Endodermal cell (in vitro differentiated cells): ENCODE measurements at places on chromosomes 1 and 21.

DNA sequence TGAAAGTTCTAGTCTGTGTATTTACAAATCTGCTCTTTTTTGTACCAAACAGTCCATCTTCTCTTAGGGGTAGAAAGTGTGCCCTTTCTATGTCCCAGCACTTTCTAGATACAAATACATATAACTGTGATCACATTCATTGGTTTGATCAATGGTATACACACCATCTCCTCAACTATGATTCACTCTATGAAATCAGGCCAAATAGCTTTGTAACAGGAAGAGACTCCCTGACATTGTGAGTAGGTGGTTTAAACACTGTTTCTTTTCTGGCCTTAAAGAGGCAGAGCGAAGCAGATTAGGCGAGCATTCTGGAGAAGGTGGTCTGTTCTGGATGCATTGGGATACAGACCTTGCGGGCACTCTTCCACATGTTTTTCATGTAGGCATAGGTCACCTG, 39.3 kb upstream of the EXOSC10 start:
- no peak for DNase-seq

GRCh38 chr1:54375712-54376429, 30.3 kb downstream of the SSBP3 start:
- DNase-seq, result peak; percentile 68

DNA sequence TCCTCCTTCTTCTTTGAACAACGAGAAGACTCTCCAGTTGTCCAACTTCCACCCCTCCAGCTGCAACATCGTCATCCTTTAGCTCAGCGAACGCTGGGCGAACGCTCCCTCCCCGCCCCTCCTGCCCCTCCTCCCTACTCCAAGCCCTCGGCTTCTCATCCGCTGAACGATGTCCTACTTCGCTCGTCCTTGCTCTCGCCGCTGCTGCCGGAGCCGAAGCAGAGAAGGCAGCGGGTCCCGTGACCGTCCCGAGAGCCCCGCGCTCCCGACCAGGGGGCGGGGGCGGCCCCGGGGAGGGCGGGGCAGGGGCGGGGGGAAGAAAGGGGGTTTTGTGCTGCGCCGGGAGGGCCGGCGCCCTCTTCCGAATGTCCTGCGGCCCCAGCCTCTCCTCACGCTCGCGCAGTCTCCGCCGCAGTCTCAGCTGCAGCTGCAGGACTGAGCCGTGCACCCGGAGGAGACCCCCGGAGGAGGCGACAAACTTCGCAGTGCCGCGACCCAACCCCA, at the start of gene BCAN:
Gene BCAN, plus strand, starts transcription at position 357 of the 504 bp plus-strand sequence. CDS start 3,938 bp downstream, outside the sequence.
- DNase-seq, result peak; percentile 87

DNA sequence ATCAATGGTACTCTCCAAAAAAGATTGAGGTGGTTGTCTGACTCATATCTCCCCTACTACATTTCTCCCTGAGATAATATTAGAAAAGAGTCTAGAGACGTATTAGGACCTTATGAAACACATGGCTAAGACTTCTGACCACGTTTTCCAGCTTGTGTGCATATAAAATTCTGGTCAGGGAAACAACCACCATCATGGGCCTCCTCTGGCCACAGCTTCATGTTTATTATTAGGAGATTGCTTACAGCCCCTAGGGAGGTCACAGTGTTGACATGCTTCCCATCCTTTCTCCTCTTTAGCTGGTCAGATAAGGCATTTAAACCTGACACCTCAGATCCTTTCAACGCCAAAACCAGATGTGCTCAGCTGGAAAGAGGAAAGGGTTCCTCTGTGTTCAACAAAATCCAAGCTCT, 620.2 kb downstream of the PLPP3 start:
- no peak for DNase-seq

DNA sequence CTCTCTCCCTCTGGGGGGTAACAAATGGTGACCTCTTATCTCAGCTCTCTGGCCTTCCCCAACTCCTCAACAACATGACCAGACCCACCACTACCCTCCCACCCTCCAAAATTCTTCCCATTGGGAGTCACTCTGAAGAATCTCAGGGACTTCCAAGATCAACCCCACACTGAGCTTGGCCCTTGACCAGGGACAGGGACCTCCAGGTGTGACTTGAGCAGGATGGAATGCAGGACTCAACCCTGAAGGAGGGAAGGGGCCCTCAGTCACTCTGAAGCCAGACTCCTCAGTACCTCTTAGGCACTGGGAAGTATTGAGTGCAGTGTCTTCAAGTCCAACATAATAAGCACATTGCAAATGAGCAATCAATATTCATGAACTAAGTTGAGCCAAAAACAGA, 1.9 kb downstream of the CASQ1 start:
- DNase-seq, result no peak

GRCh38 chr1:228414511-228415211, 2.0 kb downstream of the TRIM17 start:
- DNase-seq, result no peak

GRCh38 chr1:1847890-1848289, 43.0 kb downstream of the GNB1 start:
- DNase-seq, result no peak

- DNase-seq, result no peak
Measured at GRCh38 chr1:167695756-167696561, 25.8 kb upstream of the MPZL1 start.

GRCh38 chr1:235818632-235819136, 48.0 kb downstream of the LYST start:
- no peak for DNase-seq

DNA sequence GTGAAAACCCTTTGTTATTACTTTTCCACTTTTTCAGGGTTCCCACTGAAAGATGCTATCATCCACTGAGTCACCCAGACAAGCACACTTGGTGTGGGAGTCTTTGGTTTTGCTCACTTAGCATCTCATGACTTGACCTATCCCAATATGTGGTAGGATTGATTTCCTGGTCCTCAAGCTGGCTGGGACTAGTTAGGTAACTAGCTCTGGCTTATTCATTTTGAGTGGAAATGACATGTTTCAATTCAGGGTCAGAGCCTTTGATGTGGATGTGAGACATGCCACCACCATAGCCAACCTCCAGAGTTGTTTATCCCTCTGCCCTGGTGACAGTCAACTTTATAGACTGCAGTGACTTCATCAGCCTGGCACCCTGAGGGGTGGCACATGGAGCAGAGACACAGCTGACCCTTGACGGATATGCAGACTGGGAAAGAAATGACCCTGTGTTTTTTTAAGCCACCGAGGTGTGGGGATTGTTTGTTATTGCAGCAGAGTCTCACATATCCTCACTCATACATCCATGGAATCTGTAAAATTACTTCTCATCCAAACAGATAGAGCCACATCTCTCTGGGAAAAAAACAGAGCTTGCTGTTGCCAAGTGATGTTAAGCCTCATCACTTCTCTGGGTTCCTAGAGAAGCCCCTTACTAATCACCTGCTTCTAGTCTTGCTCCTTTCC, 699.9 kb downstream of the MATN1 start:
- no peak for DNase-seq

GRCh38 chr1:214002472-214002871, 14.7 kb downstream of the PROX1 start:
- no peak for DNase-seq

GRCh38 chr1:116019653-116020253, 43.4 kb downstream of the SLC22A15 start:
- DNase-seq, result no peak

GRCh38 chr1:116218922-116219321, 107.7 kb downstream of the MAB21L3 start:
- DNase-seq, result no peak

DNA sequence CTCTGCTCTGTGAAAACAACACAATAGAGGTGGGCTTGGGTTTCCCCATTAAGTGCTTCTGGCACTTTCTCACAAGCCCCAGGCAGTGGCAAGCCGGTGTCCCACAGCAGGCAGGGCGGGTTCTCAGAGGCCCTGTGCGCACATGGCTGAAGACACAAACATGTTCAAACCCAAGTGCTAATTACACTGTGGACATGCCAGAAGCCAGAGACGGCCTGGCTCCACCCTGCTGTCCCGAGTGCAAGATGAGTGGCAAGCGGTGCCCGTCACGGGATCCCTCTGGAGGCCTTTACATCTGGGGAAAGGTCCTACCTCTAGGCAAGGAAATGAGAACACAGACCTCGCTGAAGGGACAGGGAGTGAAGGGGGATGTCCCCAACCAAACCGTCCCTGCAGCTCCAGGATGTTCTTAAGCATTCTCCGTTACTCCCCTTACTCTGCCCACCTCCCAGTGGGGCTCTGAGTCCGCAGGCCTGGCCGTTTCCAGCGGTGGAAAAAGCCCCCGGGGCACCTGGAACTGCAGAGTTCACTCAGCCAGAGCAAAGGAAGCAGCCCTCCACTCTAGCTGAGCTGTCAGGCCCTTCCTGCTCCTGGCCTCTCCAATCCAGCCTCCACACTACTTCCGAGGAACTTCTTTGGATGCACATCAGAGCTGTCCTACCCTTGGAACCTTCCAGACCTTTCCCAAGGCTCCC, 57.4 kb downstream of the SLC66A1 start:
- no peak for DNase-seq

GRCh38 chr1:76668046-76668445, 199.2 kb upstream of the ST6GALNAC5 start:
- DNase-seq, result no peak

DNA sequence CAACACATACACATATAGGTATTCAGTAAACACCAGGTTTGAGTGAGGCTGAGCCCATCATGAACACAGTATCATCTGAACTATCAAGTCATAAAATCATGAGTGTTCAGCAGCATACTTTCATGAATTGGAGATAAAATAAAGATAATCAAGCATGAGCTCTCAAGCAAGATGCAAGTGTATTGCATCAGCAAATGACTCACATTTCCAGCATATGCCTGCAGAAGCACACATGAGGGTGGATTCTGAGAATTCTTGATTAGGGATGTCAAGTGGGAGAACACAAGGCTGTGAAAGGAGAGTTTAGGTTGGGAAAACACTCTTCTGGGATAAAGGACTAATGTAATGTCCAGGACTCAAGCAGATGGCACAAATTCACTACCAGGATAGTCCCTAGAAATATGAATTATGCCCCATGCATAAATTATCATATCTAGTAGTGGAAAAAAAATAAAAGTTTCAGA, 299.2 kb downstream of the SRGAP2C start:
- DNase-seq, result no peak

GRCh38 chr1:172698224-172698623, 39.3 kb downstream of the FASLG start:
- no peak for DNase-seq

DNA sequence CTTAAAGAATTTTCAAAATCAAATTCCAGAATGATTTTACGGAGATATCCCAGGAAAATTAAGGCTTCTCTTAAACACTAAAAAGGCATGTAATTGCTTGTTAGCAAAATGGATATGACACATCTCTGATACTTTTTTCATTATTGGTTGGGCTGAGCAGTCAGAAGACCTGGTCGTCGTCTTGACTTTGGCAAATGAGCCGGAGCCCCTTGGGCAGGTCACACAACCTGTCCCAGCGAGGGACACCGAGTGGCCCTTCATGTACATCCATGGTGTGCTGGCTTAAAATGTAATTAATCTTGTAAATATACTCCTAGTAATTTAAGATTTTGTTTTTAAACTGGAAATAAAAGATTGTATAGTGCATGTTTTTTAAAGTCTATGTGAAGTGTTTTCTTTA, 33.9 kb downstream of the IFNGR2 start:
- no peak for DNase-seq

DNA sequence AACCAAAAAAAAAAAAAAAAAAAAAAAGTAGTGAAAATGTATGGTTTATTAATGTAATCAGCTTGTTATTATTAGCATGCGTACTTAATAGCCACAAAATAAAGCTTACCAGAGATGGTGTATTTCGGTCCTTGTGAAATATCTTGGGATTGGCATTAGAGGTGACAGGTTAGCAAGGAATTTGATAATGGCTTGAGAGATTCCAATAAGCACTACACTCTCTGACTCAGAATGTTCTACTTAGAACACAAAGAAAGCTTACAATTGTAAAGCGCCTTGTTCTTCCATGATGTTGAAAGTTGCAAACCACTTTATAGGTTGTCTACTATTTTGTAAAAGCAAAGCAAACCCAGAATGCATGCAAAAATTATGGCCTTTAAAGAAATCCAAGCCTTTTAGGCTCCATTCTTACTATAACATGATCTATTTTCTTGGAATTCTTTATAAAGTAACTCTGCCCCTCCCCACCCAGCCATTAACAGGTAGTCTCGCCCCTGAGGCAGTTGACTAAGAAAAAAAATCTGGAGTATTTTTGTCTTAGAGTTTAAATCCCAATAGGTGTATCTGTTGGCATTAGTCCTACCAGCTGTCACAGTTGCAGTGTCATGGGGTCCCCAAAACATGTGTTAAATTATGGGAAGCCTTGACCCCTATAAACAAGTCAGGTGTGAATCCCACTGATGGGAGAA, 129.2 kb downstream of the DHRS3 start:
- no peak for DNase-seq

DNA sequence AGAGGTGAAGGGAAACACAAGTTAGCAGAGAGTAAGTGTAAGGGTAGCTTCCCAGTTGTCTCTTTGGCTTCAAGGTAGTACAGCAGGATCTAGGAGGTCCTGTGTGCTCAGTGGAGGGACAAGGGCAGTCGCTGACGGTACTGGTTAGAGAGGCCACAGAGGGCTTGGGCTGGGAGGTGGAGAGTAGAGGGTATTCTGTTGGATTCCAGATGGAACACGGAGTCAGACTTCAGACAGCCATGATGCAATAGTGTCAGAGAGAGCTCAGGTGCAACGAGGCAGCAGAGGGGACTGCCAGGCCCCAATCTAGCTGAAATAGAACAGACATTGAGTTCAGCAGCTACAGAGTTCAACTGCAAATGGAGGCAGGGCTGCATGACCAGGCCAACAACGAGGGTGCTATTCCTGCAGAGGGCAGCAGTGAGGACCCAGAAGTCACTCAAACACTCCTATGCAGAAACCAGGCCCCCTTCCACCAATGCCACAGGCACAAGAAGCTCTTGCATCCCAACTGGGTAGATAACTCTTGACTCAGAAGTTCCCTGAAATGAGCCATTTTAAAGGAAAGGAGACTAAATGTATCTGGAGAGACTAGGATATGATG, 325.0 kb upstream of the ESRRG start:
- DNase-seq, result peak; percentile 90

- peak; percentile 54 for DNase-seq
Measured at GRCh38 chr21:8991088-8991907, 1530.1 kb upstream of the TPTE start.

DNA sequence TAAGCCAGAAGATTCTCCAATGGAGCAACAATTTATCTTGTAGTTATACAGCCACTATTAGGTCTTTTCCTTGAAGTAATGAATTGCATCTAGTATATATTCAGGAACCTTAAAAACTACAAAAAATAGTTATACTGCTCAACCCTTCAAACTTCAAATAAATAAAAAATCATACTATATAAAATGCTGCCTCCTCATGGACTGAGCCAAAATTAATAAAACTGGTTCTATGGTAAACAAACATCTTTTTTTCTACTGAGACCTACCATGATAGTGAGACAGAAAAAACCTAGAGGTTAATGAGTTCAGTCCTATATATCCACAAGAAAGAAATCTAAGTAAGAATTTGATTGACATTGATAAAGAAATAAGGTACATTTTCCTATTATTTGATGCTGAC, 67.7 kb downstream of the GPATCH2 start:
- DNase-seq, result no peak

GRCh38 chr1:187096689-187097088, 267.9 kb downstream of the PLA2G4A start:
- no peak for DNase-seq

GRCh38 chr1:93537924-93538323, 90.0 kb downstream of the FNBP1L start:
- no peak for DNase-seq
